Activated CD4-positive, CD25-positive, alpha-beta regulatory T cell (primary cell): ENCODE measurements at places on chromosomes 16 and 17.
A peak's percentile ranks its signal among the peaks of the same experiment; 100 is the strongest.

GRCh38 chr17:66337866-66338485, 35.6 kb downstream of the PRKCA start:
- DNase-seq, result no peak

GRCh38 chr16:4505356-4506147, 29.4 kb downstream of the HMOX2 start:
- peak; percentile 12 for DNase-seq

- peak; percentile 64 for DNase-seq
These were observed 7.4 kb upstream of the ABR start for GRCh38 chr17:1186923-1187771.

DNA sequence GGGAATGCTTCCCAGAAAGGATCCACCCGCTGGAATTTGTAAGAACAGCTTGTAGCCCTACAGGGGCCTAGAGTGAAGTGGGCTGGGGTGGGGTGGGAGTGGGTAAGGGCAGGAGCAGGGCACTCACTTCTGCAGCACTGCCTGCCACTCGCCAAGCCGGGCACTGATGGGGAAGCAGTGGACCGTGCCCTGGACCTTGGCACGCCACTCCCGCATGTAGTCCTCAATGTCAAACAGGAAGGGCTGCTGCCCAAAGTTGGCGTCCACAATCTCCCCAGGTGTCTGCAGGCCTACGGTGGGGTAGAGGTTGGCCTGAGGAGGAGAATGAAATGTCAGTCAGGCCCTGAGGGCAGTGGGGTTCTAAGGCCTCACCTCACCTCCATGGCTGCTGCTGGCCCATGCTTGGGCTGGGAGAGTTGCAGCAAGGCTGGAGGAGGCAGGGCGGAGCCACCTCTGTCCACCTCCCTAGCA, 15.7 kb upstream of the GFOD2 start:
- DNase-seq, result no peak

GRCh38 chr16:69495821-69496220, 69.9 kb upstream of the NFAT5 start:
- no peak for DNase-seq

- no peak for DNase-seq
These were observed 2.4 kb downstream of the VEZF1 start for GRCh38 chr17:57985675-57985974.

DNA sequence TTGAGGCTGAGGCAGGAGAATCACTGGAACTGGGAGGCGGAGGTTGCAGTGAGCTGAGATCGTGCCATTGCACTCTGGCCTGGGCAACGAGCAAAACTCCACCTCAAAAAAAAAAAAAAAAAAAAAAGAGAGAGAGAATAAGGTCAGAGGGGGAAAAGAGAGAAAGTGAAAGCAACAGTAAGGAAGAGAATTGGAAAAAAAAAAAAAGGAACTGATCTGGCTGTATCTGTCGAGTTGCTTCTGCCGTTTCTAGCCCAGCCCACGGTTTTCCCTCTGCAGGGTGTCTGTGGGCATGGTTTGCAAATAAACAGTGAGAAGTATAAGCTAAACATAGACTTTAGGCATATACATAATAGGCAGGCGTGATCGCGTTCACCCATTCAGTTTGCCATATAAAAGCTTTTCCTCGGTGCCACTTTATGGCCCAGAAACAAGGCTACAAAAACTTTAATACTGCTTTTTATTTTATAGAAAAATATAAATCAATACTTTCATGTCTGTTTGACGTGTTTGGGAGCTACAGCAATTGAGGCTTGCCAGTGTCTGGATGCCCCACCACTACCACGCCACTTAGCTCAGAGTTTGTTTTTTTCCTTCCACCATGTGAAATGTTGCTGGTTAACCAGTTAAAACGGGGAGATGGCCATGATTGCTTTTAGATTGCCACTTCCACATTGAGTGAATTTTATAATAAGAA, 436.7 kb downstream of the MAF start:
- no peak for DNase-seq

DNA sequence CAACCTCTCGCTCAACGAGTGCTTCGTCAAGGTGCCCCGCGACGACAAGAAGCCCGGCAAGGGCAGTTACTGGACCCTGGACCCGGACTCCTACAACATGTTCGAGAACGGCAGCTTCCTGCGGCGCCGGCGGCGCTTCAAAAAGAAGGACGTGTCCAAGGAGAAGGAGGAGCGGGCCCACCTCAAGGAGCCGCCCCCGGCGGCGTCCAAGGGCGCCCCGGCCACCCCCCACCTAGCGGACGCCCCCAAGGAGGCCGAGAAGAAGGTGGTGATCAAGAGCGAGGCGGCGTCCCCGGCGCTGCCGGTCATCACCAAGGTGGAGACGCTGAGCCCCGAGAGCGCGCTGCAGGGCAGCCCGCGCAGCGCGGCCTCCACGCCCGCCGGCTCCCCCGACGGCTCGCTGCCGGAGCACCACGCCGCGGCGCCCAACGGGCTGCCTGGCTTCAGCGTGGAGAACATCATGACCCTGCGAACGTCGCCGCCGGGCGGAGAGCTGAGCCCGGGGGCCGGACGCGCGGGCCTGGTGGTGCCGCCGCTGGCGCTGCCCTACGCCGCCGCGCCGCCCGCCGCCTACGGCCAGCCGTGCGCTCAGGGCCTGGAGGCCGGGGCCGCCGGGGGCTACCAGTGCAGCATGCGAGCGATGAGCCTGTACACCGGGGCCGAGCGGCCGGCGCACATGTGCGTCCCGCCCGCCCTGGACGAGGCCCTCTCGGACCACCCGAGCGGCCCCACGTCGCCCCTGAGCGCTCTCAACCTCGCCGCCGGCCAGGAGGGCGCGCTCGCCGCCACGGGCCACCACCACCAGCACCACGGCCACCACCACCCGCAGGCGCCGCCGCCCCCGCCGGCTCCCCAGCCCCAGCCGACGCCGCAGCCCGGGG, 1.3 kb downstream of the FOXC2 start:
- no peak for DNase-seq

GRCh38 chr16:76293980-76294379, 16.8 kb downstream of the CNTNAP4 start:
- DNase-seq, result no peak

DNA sequence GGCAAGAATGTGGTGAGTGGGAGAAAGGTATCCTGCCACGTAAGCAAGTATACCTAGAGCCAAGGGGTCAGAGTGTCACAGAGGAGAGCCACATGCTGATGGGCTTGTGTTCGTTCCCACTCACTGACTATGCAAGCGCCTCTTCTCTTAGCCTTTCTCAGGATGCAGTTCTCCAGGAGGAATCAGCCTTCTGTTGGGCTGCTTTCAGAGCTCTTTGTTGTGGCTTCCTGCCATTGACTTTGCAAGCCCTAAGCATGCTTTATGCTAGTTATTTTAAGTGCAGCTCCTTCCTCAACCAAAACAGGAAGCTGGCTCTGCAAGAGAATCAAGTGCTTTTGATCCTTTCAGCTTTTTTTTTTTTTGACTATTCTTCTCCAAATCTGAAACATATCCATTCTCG, 66.6 kb downstream of the SIAH1 start:
- DNase-seq, result no peak

DNA sequence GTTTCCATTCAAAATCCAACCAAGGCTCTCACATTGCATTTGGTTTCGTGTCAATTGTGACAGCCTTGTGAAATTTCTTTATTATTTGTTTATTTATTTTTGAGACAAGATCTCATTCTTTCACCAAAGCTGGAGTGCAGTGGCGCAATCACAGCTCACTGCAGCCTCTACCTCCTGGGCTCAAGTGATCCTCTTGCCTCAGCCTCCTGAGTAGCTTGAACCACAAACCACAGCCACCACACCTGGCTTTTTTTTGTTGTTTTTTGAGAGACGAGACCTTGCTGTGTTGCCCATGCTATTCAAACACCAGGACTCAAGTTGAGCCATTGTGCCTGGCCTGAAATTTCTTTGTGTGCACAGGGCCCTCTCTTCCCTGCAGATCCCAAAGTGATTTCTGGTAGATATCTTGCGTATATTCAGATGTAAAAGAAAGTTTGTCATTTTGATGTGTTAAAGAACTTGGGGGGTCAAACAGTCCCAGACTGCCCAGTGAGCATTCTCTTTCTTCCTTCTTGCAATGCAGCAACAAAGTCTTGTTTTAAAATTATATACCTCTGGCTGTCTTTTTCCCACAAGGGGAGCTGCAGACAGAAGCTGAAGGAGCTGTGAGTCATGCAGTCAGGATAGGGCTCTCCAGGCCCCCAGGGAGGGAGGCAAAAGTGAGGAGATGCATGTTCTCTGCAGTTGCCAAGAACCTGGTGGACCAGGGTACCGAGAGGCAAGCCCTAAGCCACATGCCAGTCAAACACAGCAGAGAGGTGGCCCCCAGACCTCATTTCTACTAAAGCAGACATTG, 15.5 kb upstream of the USP22 start:
- DNase-seq, result no peak

DNA sequence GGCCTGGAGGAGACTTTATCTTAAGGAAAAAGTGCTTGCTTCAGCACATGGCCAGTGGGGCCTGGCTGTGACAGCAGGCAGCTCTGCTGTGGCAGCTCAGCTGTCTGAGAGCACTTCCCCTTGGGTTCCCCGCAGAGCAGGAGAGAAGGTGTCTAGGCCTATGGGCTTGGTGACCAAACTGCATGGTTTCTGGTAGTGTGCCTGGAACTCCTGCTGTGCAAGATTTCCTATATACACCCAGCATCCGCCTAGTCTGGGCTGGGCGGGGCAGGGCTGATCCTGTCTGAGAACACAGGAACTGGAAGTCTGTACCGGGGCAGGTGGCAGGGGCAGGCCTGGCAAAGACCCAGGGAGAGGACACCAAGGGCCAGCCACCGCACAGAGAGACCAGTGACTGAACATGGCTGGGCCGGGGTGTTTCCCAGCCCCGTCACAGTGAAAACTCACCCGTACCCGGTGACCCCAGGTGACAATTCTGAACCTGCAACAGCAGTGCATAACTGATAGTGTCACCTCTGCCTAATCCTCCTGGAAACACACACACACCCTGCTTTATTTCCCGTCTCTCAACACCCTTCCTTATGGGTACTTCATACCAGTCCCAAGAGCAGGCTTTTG, 39.3 kb downstream of the CHD9 start:
- DNase-seq, result no peak

DNA sequence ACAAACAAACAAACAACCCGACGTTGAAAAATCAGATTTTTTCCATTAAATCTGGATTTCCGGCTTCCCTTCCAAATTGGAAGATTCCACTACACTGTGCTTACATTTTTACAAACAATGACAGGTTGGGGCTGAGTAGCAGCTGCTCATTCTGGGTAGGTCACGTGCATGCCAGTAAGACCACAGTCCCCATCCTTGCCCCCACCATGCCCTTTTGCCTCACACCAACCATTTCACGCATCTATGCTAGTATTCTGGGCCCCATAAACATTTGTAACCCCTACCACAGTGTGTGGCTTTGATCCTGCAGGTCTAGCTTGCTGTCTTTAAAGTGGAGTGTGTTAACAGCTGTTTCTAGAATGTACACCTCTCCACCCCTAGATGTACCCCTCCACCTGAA, 366.1 kb downstream of the XYLT1 start:
- DNase-seq, result no peak

GRCh38 chr17:36742267-36743000, 141.1 kb downstream of the MRM1 start:
- DNase-seq, result no peak

GRCh38 chr17:81400996-81401722, 5.9 kb downstream of the BAHCC1 start:
- no peak for DNase-seq

DNA sequence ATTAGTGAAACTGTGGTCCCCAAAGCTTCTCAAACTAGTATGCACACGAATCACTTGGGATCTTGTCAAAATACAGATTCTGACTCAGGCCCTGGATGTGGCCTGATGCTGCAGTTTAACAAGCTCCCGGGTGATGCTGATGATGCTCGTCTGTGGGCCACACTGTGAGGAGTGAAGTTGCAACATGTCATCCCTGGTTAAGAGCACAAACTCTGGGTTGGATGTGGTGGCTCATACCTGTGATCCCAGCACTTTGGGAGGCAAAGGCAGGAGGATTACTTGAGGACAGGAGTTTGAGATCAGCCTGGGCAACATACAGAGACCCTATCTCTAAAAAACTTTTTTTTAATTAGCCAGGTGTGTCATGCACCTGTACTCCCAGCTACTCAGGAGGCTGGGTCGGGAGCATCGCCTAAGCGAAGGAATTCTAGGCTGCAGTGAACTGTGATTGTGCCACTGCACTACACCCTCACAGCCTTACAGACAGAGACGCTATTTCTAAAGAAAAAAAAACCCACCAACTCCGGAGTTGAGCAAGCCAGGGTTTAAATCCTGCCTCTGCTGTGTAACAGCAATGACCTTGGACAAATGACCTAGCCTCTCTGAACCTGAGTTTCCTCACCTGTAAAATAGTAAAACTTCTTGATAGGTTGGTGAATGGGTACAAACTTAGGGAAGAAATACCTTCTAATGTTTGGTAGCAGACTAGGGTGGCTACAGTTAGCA, 24.4 kb upstream of the ABAT start:
- DNase-seq, result no peak

DNA sequence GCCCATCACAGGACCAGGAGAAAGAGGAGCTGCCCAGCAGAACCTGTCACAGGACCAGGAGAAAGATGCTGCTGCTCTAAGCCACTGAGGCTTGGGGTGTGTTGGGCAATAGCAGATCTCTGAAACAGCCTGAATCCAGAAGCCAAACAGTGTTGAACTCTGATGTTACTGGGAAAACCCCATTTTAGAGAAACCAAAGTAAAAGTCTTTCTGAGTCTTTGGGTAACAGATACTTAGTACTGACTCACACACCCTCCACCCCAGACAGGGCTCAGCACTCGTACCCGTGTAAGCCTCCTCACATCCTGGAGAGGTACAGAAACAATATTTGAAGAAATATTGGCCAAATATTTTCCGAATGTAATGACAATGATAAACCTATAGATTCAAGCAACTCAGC, 82.8 kb upstream of the GNG13 start:
- DNase-seq, result no peak

DNA sequence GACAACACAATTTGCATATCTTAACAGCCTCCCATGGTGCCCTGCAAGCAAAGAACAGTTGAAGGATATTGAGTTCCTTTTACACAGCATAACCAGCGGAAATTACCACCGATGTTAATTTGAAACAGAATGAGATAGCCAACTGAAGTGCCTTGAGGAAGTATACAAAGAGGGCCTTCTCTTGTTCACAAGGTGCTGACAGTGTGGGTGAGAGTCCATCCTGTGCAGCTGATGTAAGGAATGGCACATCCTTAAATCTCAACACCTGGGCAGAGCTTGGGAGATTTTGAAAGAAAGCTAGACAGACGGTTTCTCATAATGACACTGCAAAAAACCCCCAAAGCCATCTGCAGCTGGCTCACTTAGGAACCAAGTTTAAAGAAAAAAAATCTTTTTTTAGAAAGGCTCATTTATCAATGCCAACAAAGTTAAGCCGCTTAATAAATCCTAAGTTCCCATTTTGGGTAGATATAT, 818.6 kb downstream of the KCNJ2 start:
- no peak for DNase-seq

DNA sequence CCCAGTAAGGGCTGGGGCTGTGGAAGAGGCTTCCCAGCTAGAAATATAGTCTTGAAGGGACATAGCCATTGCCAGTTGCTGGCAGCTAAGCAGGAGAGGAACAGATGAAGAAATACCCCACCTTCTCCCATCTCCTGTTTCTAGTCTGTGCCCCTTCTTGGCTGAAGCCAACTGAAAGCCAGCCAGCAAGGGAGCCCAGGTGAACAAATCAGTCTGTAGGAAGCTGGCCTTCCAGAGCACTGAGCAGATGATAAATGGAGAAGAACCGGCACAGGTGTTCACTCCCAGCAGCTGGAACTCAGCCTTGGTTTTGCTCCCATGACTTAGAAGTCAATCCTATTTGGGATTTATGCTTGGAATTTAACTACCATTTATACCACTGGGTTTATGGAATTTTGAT, 69.2 kb upstream of the DHX40 start:
- no peak for DNase-seq

GRCh38 chr16:9053006-9053601, 38.3 kb upstream of the HAPSTR1 start:
- no peak for DNase-seq
